GM19239 (cell line): ENCODE measurements at places on chromosomes 5 and 9.

- DNase-seq = no peak
Measured at GRCh38 chr9:116153765-116154333, at the start of gene PAPPA. Gene PAPPA (plus strand): TSS chr9:116153791. CDS start chr9:116154173, 382 bp downstream.

- no peak for DNase-seq
Measured at GRCh38 chr9:127258606-127259471, 5.7 kb upstream of the GARNL3 start.

GRCh38 chr5:135242866-135243555 lies 156.0 kb downstream of the MACROH2A1 start:
- no peak for DNase-seq

DNA sequence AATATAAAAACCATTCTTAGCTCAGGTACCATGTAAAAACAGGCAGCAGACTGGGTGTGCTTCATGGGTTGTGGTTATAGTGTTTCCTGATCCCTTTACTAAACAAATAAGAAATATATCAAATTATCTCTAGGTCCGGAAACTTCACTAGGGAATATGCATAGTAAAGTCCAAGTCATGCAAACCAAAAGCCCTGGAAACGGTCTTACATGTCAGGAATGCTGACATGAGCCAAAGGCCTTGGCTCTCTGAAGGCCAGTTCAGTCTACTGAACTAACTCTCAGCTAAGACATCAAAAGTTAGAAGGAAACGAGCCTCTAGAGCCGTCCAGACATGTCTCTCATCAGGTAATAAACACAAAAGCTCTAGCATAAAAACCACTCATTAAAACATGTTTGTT lies 778.9 kb upstream of the ZNF608 start:
- no peak for DNase-seq

- peak; percentile 4 for DNase-seq
Measured at GRCh38 chr5:39376293-39376714, 12.0 kb upstream of the C9 start.

DNA sequence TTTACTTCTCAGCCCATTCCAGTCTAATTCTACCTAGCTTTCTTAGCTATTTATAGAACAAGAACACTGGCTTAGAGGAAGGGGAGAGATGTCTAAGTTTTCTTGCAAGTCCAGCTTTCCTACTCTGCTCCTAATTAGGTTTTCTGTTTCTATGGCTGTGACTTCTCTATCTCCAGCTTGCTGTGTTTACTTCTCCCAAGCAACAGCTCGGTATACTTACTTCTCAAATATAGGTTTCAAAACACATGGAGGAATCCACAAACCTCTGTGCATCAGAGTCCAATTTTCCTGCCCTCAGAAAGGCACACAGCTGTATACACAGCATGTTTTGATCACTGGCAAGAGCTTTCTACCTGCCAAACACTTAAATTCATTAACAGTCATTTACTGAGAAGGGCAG lies 17.4 kb upstream of the HMGCR start:
- DNase-seq = no peak
